Body of pancreas (tissue), 4 donors: ENCODE measurements at places on chromosomes 6 and 20. TPM values are rescaled to one million over a fixed set of nuclear protein-coding genes. Genes with fewer than 3 reads are reported as not detected.

DNA sequence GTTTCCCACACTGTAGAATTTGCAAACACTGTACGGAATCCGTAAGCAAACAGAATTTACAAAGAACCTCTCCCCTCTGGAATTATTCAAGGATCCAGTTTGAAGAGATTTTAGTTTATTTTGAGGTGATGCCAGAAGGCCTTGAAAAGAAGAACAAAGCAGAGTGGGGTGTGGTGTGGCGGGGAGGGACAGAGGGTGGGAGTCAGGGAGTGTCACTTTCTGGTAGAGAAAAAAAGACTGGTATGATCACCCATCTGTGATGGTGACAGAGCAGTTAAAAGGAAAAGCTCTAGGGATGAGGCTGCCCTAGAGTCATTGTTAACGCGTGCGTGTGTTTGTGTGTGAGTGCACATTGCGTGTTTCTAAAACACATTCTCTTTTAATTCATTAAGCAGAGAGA, 97.0 kb upstream of the F13A1 start:
- H3K36me3 ChIP-seq, result no peaks in the 10 kb centered on the region
- no peak for DNase-seq
- no peak overlapping the region for H3K27ac ChIP-seq

- H3K36me3 ChIP-seq, result no peaks in the 10 kb centered on the region
- H3K4me3 ChIP-seq, result no peak overlapping the region
- no peak overlapping the region for H3K27ac ChIP-seq
- no peak for DNase-seq
- no peaks in the 10 kb centered on the region for H3K27me3 ChIP-seq
Measured at GRCh38 chr20:35271904-35272303, 6.0 kb downstream of the MMP24OS start.

- no peak overlapping the region for H3K27ac ChIP-seq
- no peak overlapping the region for H3K4me3 ChIP-seq
- DNase-seq, result no peak
- H3K36me3 ChIP-seq, result no peaks in the 10 kb centered on the region
- H3K27me3 ChIP-seq, result no peaks in the 10 kb centered on the region
- H3K4me1 ChIP-seq, result peaks cover 9% of the 10 kb centered on the region
Measured at GRCh38 chr6:112938650-112939049, 591.5 kb downstream of the RFPL4B start.

DNA sequence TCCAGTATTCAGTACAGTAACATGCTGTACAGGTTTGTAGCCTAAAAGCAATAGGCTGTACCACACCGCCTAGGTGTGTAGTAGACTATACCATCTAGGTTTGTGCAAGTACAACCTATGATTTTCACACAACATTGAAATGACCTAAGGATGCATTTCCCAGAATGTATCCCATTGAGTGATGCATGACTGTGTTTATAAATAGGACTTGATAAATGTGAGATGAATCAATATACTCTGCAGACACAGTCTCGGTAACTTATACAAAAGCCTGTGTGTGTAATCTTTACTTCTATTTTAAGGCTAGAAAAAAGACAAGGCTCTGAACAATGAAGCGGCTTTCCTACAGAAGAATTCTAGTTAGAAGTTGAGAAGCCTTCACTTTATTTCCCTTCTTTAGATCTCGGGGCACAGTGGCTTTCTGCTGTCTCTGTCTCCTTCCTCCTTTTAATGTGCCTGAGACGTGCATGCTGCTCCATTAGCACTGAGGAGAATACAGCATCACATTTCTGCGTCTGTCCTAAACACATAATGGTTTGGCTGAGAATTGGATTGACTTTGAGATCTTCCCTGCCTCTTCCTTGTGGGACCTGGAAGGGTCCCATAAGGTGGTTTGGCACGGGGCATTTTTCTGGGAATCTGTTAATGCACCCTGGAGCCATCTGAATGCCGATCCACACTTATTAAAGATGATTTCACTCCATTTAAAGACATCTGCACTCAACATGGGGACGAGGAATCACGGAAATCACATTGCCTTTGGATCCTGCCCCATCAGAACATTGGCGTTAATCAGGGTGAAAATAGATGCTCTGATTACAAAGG, 112.5 kb downstream of the SCML4 start:
- H3K36me3 ChIP-seq, result no peaks in the 10 kb centered on the region
- no peaks in the 10 kb centered on the region for H3K27me3 ChIP-seq
- no peak for DNase-seq
- no peak overlapping the region for H3K27ac ChIP-seq
- no peaks in the 10 kb centered on the region for H3K4me1 ChIP-seq

- H3K4me1 ChIP-seq, result no peaks in the 10 kb centered on the region
- H3K4me3 ChIP-seq, result no peak overlapping the region
- H3K36me3 ChIP-seq, result no peaks in the 10 kb centered on the region
Measured at GRCh38 chr20:42261766-42262270, 643.6 kb upstream of the CHD6 start.

GRCh38 chr20:48311956-48312355, 515.8 kb downstream of the PREX1 start:
- DNase-seq, result no peak
- H3K27ac ChIP-seq, result no peak overlapping the region
- no peaks in the 10 kb centered on the region for H3K4me1 ChIP-seq
- no peak overlapping the region for H3K4me3 ChIP-seq
- H3K36me3 ChIP-seq, result no peaks in the 10 kb centered on the region
- no peaks in the 10 kb centered on the region for H3K27me3 ChIP-seq

- H3K4me1 ChIP-seq, result no peaks in the 10 kb centered on the region
- no peaks in the 10 kb centered on the region for H3K27me3 ChIP-seq
- no peak overlapping the region for H3K4me3 ChIP-seq
- H3K36me3 ChIP-seq, result no peaks in the 10 kb centered on the region
Measured at GRCh38 chr20:50776122-50776817, 18.6 kb upstream of the BCAS4 start.

DNA sequence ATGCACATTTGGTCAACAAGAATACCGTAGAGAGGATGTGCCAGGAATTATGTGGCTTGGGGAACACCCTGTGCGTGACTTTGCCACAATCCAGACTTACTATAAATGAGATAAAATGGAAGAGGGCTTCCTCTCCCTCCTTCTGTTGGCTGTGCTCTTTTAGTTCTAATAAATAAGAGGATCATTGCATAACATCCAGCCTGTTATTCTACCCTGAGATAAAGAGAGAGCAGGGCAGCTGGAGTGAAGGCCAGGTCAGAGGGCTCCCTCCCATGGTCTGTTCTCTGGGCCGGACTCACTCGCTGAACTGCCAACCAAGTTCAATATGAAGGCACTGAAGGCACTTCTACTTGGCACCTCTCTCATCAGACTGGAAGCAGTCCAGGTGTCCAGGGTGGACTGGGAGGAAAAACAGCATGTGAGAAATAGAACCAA, 91.7 kb downstream of the MTFR2 start:
- H3K4me3 ChIP-seq, result no peak overlapping the region
- DNase-seq, result peak; percentile 80
- H3K27ac ChIP-seq, result no peak overlapping the region
- peaks cover 22% of the 10 kb centered on the region for H3K4me1 ChIP-seq
- no peaks in the 10 kb centered on the region for H3K36me3 ChIP-seq

DNA sequence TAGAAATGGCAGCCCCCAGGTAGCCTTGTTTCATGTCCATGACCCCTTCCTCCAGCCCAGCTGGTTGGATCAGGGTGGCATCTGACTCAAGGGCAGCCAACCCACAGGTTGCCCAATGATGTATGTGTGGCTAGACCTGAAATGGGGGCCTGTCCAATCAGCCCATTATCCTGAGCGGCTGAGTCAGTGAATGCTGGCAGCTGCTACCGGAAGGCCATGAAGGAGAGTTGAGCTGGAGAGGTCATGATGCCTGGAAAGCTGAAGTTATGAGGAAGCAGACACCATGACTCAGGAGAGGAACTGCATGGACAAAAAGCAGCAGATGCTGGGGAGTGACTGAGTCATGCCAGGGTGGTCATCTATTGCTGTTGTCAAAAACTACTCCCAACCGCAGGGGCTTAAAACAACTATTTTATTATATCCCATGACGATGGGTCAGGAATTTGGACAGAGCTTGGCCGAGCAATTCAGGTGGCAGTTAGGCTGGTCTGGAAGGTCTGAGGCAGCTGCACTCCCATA, 67.3 kb downstream of the MDGA1 start:
- H3K27ac ChIP-seq, result no peak overlapping the region
- H3K4me1 ChIP-seq, result peaks cover 3% of the 10 kb centered on the region
- DNase-seq, result peak; percentile 70
- no peaks in the 10 kb centered on the region for H3K36me3 ChIP-seq

GRCh38 chr20:31587545-31588389, 17.3 kb upstream of the ID1 start:
- H3K4me1 ChIP-seq, result peaks cover 12% of the 10 kb centered on the region
- H3K36me3 ChIP-seq, result no peaks in the 10 kb centered on the region
- DNase-seq, result no peak
- no peaks in the 10 kb centered on the region for H3K27me3 ChIP-seq
- no peak overlapping the region for H3K4me3 ChIP-seq

DNA sequence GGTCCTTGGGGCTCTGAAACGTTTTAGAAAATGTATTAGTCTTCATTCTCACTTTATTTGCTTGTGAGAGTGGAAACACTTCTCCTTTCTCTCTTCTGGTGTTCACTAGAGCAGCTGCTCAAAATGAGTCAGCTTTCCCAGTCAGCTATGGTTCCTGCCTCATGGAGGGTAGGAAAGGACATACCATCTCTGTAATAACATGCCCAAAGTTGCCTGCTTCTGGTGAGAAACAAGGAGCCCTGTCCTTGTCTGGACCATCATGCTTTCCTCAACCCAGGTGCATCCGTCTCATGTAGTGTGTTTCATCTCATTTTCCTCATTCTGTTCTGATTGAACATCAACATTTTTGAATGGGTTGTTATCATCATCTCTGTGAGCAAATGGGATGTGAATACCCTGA, 17.1 kb upstream of the TINAG start:
- H3K36me3 ChIP-seq, result no peaks in the 10 kb centered on the region
- H3K27ac ChIP-seq, result no peak overlapping the region
- no peaks in the 10 kb centered on the region for H3K27me3 ChIP-seq
- DNase-seq, result no peak
- H3K4me1 ChIP-seq, result no peaks in the 10 kb centered on the region
- H3K4me3 ChIP-seq, result no peak overlapping the region

- H3K4me1 ChIP-seq, result no peaks in the 10 kb centered on the region
- no peak for DNase-seq
- no peaks in the 10 kb centered on the region for H3K27me3 ChIP-seq
- no peaks in the 10 kb centered on the region for H3K36me3 ChIP-seq
Measured at GRCh38 chr20:57821935-57822334, 112.1 kb upstream of the PMEPA1 start.

GRCh38 chr6:11007715-11008608, 36.1 kb downstream of the ELOVL2 start:
- no peak for DNase-seq
- H3K27me3 ChIP-seq, result no peaks in the 10 kb centered on the region
- H3K27ac ChIP-seq, result no peak overlapping the region
- H3K4me1 ChIP-seq, result peaks cover 8% of the 10 kb centered on the region
- H3K4me3 ChIP-seq, result no peak overlapping the region

DNA sequence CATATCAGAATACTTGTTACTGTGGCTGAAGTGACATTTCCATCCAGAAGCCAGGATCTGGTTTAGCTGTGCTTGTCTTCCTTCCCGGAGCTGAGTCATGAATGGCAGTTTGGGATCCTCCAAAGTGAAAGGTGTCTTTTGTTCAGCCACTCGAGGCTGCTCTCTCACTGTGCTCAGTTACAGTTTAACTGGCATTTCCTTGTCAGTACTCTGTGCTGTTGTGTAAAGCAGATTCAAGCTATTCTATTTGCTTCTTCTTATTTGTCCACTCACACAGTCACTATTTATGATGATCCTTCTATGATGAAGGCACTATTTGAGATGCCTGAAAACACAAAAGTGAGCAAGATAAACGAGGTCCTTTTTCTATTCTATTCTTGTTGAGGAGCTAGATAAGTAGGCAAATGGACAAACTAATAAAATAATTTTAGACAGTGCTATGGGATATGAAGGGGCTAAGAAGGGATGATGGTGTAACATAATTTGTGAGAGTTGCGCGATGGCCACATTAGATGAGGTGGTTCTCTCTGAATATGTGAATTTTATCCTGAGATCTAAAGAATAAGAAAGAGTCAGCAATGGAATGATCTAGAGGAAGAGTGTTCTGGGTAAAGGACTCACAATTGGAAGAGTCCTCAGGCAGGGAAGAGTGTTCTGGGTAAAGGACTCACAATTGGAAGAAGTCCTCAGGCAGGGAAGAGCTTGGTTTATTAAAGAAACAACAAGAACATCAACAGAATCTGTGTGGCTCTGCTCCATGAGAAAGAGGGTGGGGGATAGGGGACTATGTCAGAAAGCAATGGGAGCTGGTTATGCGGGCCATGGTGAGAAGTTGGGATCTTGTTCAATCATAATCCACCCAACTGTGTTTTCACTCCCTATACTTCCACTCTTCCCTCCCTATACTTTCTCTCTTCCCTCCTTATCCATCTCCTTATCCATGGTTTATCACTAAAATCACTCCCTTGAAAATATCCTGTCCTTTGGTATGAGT, 40.1 kb downstream of the CYP24A1 start:
- H3K27ac ChIP-seq, result peak overlapping the region; percentile 47
- H3K4me1 ChIP-seq, result no peaks in the 10 kb centered on the region
- no peaks in the 10 kb centered on the region for H3K27me3 ChIP-seq
- no peaks in the 10 kb centered on the region for H3K36me3 ChIP-seq

DNA sequence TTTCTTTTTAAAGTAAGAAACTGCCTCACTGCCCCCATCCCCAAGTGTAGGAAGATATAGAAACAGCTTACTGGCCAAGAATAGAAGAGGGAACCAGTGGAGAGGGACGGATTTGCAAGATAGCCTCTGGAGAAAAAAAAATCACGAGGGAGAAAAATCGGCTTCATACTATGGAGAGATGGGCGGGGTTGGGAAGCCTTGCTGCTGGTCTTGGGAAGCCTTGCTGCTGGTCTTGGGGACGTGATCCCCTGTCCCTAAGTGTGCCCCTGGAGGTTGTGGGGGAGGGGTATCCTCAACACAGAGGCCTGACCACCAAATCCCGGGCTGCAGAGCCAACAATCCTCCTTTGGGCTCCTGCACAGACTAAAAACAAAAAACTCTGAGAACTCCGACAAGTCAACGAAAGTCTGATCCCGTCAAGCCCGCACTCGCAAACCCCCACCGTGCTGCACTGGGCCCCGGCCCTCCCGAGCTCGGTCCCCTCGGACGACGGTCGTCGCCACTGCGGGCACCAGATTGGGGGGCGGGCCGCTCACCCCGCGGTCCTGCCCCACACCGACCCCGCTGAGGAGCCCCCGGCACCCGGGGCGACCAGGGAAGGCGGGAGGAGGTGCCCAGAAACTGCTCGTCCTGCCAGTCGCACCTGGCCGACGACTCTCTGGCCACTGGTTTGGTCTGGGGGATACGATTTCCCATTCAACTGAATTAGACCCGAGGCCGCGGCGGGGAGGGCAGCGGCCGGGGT, 750 bp downstream of the MAP7 start:
- H3K36me3 ChIP-seq, result no peaks in the 10 kb centered on the region
- H3K27ac ChIP-seq, result peak overlapping the region; percentile 96
- DNase-seq, result peak; percentile 34
- peak overlapping the region; percentile 56 for H3K4me3 ChIP-seq
- H3K27me3 ChIP-seq, result no peaks in the 10 kb centered on the region
- H3K4me1 ChIP-seq, result peaks cover 47% of the 10 kb centered on the region

GRCh38 chr6:110348961-110349690, 9.0 kb downstream of the METTL24 start:
- H3K36me3 ChIP-seq, result no peaks in the 10 kb centered on the region
- no peaks in the 10 kb centered on the region for H3K4me1 ChIP-seq
- no peak for DNase-seq
- no peak overlapping the region for H3K4me3 ChIP-seq
- H3K27ac ChIP-seq, result no peak overlapping the region
- H3K27me3 ChIP-seq, result no peaks in the 10 kb centered on the region

The ERGIC3 gene
- total RNA-seq, result 136 TPM

The MYL9 gene
- 26.7 TPM for total RNA-seq

The MAFB gene
- total RNA-seq, result 22.1 TPM

The GPLD1 gene
- 2.6 TPM for total RNA-seq

The CST4 gene
- not detected for total RNA-seq

The LAMA2 gene
- 43.3 TPM for total RNA-seq

The TNXB gene
- 36.6 TPM for total RNA-seq

The SLC12A5 gene
- total RNA-seq, result not detected

The SLC17A1 gene
- total RNA-seq, result not detected

The SPATA2 gene
- total RNA-seq, result 3.9 TPM
